ENCODE measurements at places on chromosomes 3 and 15.

- no peaks in the 10 kb centered on the region for H3K36me3 ChIP-seq
- peaks cover 6% of the 10 kb centered on the region for H3K27me3 ChIP-seq
- peaks cover 2% of the 10 kb centered on the region for H3K4me1 ChIP-seq
These were observed 38.0 kb downstream of the CCR3 start for GRCh38 chr3:46280105-46280797.

GRCh38 chr3:76352051-76352450 lies 566.7 kb upstream of the ZNF717 start:
- peaks cover 8% of the 10 kb centered on the region for H3K4me1 ChIP-seq
- no peaks in the 10 kb centered on the region for H3K27me3 ChIP-seq
- no peak for DNase-seq

- no peak overlapping the region for H3K4me3 ChIP-seq
- no peak overlapping the region for H3K27ac ChIP-seq
- H3K36me3 ChIP-seq, result peaks cover 3% of the 10 kb centered on the region
- DNase-seq, result no peak
These were observed 132.8 kb downstream of the PGPEP1L start for GRCh38 chr15:98874773-98875172.

GRCh38 chr3:178334239-178334638 lies 202.0 kb upstream of the KCNMB2 start:
- H3K36me3 ChIP-seq, result no peaks in the 10 kb centered on the region
- no peak overlapping the region for H3K27ac ChIP-seq
- H3K4me3 ChIP-seq, result no peak overlapping the region
- H3K27me3 ChIP-seq, result no peaks in the 10 kb centered on the region
- no peak for DNase-seq

DNA sequence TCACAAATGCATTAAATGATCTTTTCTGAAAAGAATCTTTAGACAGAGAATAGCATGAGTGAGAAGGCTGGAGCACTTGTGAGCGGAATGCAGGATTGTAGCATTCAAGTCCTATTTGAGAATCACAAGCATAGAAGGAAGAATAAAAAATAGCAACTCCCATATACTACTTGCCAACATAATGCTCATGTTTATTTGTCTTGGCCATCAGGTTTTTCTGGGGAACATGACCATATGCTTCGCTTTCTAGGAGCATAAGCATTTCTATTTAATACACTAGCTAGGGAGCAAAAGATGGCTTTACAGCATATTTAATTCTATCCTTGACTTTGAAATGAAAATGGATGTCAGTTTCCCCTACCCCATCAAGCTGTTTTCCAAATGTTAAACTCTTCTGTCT lies 170.3 kb upstream of the MITF start:
- H3K36me3 ChIP-seq, result no peaks in the 10 kb centered on the region
- H3K27ac ChIP-seq, result no peak overlapping the region
- H3K4me3 ChIP-seq, result no peak overlapping the region
- no peaks in the 10 kb centered on the region for H3K27me3 ChIP-seq

DNA sequence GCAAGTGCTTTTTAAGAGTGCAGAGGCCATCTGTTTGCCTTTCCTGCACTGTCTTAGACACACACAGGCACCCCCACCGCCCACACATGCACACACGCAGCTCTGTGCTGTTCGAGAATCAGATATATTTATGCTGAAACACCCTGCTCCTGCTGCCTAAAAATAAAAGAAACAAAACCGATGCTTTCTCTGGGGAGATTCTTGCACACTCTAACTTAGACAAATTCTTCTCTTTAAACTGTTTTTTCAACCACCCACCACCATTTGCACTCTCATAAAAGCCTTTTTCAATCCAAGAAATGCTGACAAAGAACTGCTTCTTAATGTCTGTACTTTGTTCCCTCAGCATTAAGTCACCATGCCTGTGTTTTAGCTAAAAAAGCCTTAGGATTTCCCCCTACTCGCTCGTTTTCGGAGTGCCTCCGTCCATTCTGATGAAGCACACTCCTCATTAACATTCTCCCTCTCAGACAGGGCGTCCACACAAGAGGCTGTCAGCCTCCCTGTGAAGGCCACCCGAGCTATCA lies 26.2 kb downstream of the SLC12A8 start:
- no peak overlapping the region for H3K27ac ChIP-seq
- H3K4me3 ChIP-seq, result no peak overlapping the region

DNA sequence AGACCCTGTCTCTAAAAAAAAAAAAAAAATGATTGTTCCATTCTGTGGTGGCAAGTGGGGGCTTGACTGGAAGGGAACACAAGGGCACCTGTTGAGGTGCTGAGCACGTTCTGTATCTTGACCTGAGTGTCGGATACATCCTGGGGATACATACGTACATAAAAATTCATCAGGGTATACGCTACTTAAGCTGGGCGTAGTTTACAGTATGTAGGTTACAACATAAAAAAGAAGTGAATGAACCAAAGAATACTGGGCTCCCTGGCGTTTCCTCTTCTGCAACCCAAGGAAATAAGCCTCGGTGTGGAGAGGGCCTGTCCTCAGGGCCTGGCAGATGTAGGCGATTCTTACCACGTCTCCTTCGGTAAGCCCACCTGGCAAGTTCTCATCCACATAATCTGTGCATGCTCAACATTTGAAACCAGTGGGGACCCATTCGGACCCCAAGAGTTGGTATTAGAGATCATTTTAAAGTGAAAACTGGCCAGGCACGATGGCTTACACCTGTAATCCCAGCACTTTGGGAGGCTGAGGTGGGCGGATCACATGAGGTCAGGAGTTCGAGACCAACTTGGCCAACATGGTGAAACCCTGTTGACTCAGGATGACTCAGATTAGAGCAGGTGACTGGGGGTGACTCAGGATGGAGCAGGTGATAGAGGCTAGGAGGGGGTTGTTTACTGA lies 5.1 kb upstream of the MUC20 start:
- H3K36me3 ChIP-seq, result peaks cover 15% of the 10 kb centered on the region
- peaks cover 13% of the 10 kb centered on the region for H3K27me3 ChIP-seq

DNA sequence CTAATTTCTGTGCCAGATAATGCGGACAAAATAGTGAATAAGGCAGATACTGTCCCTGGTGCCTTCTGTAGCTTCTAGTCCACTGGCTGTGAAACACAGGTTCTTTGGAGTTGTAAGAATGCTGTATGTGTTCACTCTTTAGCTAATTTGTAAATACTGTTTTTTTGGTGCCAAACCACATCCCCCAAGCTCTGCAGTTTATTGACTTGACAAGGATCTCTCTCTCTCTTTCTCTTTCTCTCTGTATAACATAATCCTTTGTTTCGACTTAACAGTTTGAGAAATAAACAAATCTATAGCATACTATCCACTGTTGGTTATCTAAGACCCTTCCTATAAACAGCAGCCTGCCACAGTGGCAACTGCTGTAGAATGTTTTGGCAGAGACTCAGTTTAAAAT lies 7.6 kb downstream of the SMAD3 start:
- no peak overlapping the region for H3K27ac ChIP-seq
- peaks cover 43% of the 10 kb centered on the region for H3K4me1 ChIP-seq
- H3K27me3 ChIP-seq, result no peaks in the 10 kb centered on the region
- H3K4me3 ChIP-seq, result no peak overlapping the region
- H3K36me3 ChIP-seq, result peaks cover 6% of the 10 kb centered on the region

- no peak overlapping the region for H3K27ac ChIP-seq
- H3K4me3 ChIP-seq, result no peak overlapping the region
- H3K36me3 ChIP-seq, result no peaks in the 10 kb centered on the region
- H3K27me3 ChIP-seq, result peaks cover 5% of the 10 kb centered on the region
- H3K4me1 ChIP-seq, result no peaks in the 10 kb centered on the region
These were observed 224.7 kb upstream of the SATB1 start for GRCh38 chr3:18649666-18650363.
